ENCODE measurements at places on chromosomes 6 and 20. TPM values are rescaled to one million over a fixed set of nuclear protein-coding genes. Genes with fewer than 3 reads are reported as not detected.

Gene GJA1
- total RNA-seq: 648 TPM

DNA sequence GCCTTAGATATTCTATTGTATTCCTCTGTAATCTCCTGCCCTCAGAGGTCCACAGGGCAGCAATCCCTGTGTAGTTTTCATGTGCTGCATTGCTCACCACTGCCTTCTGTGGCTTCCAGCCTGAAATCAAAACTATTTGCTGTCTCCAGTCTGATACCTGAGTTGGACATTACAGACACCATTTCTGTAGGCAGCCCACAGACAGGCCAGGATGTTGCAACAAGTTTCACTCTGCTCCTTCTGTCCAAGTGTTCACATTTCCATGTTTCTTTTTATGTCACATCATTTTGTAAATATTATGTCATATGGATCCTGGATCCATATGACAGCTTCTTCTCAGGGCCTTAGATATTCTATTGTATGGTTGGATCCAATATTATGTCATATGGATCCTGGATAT is 21.7 kb downstream of the ECI2 start:
- DNase-seq: no peak

- no peak for DNase-seq
Observed at GRCh38 chr6:74277777-74278186, 581.8 kb downstream of the CD109 start.

DNA sequence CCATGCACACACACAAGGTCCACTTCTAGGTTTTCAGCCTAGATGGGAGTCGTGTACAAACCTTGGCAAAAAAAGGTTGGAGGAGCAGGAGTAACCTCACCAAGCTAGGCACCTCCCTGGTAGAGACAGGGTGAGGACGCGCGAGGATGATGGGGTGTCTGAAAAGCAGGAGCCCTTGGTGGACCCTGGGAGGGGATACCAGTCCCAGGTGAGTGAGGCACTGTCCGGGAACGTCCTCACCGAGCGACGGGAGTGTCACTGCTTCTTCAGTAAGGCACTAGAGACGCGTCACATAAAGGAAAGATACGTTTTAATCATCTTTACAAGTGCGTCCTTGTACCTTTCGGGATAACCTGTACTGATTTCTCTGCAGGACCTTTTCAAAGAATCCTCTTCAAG is 29.4 kb upstream of the ZBP1 start:
- DNase-seq: no peak

DNA sequence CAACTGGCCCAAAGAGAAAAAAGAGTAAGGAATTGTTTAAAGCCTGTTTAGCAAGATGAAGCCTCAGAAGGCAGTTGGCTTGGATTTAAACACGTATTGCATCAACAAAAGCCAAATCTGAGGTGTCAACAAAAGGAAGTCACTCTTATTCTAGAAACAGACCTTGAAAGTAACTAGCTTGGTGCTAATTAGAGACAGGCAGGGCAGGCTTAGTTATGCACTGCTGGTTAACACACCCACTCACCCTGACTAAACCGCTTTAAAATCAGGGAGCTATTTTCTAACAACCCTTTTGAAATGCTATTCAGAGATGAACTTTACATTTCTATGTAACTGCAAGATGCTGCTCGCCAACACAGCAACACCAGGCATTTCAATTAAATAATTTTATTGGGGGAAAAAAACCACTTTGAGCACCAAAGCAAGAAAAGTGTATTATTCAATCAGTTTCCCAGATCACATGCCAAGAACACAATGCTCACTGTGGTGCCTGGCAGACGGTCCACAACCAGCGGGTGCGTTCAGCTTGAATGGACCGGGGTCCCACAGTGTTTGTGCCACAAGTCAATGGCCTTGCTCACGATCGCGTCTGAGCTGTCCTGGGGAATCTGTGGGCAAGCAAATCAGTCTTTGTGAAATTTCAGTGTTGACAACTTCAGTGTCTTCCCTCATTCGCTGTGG is 23.6 kb downstream of the TBC1D7 start:
- DNase-seq: no peak

Data from adrenal gland (tissue), 19 donors.